ENCODE measurements at places on chromosomes 7 and 10.

DNA sequence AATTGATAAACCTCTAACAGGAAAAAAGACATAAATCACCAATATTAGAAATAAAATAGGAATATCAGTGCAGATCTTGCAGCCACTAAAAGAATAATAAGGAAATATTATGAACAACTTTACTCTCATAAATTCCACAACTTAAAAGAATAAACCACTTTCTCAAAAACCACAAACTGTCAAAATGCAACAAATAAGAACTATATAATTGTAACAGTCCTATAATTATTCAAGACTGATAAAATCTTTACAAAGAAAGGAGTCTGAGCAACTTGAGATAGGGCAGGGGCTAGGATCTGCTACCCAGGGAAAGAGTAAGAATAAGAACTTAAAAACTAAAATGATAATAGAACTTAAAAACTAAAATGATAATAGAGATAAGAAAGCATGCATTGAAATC, 169.5 kb upstream of the GDF10 start:
- no peak for DNase-seq

DNA sequence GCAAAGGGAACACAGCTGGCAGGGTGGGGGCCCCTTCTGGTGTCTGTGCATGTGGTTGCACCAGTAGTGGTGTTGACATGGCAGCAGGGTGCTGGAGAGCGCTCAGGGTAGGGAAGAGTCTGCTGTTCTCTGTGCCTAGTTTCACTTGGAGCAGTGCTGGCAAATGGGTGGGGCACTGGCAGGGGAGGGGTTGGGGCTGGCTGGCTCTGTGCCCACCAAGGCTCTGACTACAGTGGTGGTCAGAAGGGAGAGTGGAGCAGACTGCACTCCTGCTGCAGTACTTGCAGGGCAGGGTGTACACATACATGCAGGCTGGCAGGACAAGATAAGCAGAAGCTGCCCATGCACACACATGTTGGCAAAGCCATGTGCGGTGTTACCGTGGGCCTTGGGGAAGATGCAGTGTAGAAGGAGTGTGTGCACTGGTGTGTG, 18.2 kb downstream of the FAM25A start:
- no peak for DNase-seq

GRCh38 chr7:91212582-91212981, 51.7 kb upstream of the FZD1 start:
- DNase-seq: no peak

DNA sequence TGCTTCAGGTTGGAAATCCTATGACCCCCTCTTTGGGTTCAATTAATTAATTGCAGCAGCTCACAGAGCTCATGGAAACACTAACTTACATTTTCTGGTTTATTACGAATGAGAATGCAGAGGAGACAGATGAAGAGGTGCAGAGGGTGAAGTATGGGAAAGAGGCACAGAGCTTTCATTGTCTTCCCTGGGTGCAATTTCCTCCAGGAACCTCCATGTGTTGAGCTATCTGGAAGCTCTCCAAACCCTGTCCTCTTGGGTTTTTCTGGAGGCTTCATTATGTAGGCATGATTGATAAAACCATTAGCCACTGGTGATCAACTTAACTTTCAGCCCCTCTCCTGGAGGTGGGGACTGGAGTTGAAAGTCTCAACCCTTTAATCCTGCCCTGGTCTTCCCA, 133.0 kb upstream of the AUTS2 start:
- DNase-seq: no peak

- DNase-seq: no peak
Measured at GRCh38 chr7:140562926-140563481, 77.6 kb downstream of the DENND2A start.

- DNase-seq: no peak
Measured at GRCh38 chr7:142440906-142441411, 183.1 kb upstream of the PRSS58 start.

- peak; percentile 42 for DNase-seq
Measured at GRCh38 chr7:73701357-73701995, 18.0 kb downstream of the STX1A start.

DNA sequence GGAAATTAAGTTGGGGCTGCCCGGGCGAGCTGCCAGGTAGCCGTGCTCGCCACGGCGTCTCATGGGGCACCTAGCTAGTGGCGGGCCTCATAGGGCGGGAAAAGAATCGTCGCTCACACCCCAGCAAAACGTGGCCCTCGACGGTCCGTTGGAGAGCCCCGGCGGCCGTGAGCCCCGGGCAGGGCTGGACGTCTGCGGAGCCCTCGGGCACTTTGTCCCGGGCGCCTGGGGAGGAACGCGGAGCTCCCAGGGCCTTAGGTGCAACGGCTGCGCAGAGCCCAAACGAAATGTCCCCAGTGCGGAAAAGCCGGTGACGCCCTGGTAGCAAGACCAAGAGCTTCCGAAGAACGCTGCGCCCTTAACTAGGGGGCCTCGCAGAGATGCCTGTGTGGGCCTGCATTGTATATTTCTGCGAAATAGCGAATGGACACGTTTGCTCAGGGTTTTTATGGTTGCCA, 866 bp upstream of the SFMBT2 start:
- peak; percentile 54 for DNase-seq

GRCh38 chr7:15213093-15213492, 310.5 kb upstream of the DGKB start:
- DNase-seq: no peak

All from activated T-cell treated with anti-CD3 and anti-CD28 coated beads, Interleukin-2, amount 50 U/mL, for 1 hour (primary cell).